ENCODE measurements at places on chromosomes 16 and 17. TPM values are rescaled to one million over a fixed set of nuclear protein-coding genes. Genes with fewer than 3 reads are reported as not detected.

Gene ZP2
- total RNA-seq: not detected

Gene UNKL
- total RNA-seq: 14.9 TPM

Gene KRTAP4-4
- total RNA-seq: not detected

Gene SECTM1
- total RNA-seq: 2.1 TPM

Gene C1QTNF8
- 0.08 TPM for total RNA-seq

Gene SULT1A3
- 8.0 TPM for total RNA-seq

Gene VASN
- total RNA-seq: 3.3 TPM

Gene MRPS7
- 169 TPM for total RNA-seq

Gene TMIGD1
- not detected for total RNA-seq

Gene SMIM22
- not detected for total RNA-seq

Gene CIBAR2
- total RNA-seq: not detected

Gene TLCD3B
- 0.23 TPM for total RNA-seq

Gene HBA1
- total RNA-seq: 2.4 TPM

Gene EXOC3L1
- total RNA-seq: 0.20 TPM

Gene DLX3
- total RNA-seq: 0.09 TPM

Gene KRT20
- 0.25 TPM for total RNA-seq

Gene CACNG1
- 0.22 TPM for total RNA-seq

Gene METRNL
- 46.0 TPM for total RNA-seq

Gene ADAMTS18
- total RNA-seq: 0.02 TPM

Gene CLEC18B
- 0.03 TPM for total RNA-seq

Gene CLEC10A
- total RNA-seq: not detected

Gene HID1
- 20.2 TPM for total RNA-seq

Gene NECAB2
- total RNA-seq: 2.6 TPM

Gene KRTAP9-4
- not detected for total RNA-seq

Gene C16orf74
- 17.7 TPM for total RNA-seq

Gene CCR7
- 0.50 TPM for total RNA-seq

Gene ENPP7
- total RNA-seq: not detected

Gene CASKIN1
- total RNA-seq: 0.47 TPM

Gene TMEM88
- 0.50 TPM for total RNA-seq

Gene CACNG3
- total RNA-seq: not detected

All from A549 treated with AZD2906 at 1 μM for 4 hours (cell line).